ENCODE measurements at places on chromosomes 5 and 9.

DNA sequence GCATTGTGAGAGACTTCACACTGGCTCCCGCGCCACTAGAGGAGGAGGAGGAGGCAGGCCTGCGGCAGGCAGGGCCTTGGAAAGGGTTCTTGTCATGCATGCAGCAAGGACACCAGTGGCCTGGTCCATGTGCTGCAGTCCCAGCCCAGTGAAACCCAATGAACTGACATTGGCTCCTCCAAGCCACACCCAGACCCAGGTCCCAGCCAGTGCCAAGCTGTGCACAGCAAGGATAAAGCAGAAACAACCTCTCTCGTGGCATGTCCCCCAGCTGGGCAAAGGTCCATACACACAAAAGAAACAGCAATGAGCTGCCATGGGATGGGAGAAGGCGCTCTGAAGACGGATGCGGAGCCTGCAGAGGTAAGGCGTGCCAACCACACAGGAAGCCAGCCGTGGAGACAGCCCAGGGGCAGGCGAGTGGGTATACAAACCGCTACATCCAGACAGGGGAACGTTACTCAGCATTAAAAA, 89.2 kb downstream of the SEMA4D start:
- DNase-seq: no peak

DNA sequence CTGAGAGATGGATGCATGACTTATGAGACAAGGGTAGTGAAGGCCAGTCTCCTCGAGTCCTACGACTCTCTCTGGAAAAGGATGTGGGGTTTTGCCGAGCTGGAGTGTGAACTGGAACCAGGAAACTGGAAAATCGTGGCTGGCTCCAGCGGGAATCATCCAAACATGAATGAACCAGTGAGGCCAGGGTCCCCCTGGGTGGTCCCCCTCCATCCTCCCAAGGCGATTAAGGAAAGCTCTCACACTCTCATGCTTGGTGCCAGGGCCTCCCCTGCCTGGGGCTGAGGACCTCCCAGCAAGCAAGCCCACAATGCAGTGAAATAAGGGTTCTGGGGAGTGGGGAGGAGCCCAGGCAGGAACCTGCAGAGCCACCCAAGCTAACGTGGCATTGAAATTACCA, 9.6 kb upstream of the AMBP start:
- no peak for DNase-seq

DNA sequence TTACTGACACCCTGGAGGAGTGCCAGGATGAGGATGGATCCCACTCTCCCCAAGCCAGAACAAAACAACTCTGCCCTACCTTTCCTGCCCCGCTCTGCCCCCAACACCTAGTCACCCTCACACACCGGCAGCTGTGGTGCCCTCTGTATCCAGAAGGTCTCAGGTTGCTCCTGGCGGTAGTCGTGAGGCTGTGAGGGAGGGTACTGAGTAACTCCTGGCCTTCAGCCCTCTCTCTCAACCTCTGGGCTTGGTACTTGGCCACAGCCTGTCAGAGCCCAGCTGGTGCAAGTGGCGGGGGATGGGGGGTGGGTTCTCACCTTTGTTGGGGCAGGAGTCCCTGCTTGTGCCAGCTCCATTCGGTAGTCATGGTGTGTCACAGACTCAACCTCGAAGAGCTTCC, 1.9 kb downstream of the SPAG8 start:
- DNase-seq: no peak

DNA sequence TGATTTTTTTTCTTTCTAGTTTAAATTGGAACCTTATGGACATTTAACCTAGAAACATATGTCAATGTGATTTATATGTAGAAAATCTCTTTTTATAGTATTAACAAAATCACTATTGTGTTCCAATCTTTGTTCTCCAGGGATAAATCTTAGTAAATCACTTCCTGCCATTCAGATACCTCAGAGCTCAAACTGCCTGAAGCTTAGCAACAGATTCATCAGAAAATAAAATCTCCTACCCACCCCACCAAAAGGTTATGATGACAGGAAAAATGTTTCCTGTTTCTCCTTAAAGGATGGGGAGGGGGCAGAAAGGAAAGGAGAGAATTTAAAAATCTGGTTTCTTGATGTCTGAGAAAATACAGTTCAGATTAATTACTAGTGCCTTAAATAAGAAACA, 105.0 kb upstream of the TUT7 start:
- no peak for DNase-seq

DNA sequence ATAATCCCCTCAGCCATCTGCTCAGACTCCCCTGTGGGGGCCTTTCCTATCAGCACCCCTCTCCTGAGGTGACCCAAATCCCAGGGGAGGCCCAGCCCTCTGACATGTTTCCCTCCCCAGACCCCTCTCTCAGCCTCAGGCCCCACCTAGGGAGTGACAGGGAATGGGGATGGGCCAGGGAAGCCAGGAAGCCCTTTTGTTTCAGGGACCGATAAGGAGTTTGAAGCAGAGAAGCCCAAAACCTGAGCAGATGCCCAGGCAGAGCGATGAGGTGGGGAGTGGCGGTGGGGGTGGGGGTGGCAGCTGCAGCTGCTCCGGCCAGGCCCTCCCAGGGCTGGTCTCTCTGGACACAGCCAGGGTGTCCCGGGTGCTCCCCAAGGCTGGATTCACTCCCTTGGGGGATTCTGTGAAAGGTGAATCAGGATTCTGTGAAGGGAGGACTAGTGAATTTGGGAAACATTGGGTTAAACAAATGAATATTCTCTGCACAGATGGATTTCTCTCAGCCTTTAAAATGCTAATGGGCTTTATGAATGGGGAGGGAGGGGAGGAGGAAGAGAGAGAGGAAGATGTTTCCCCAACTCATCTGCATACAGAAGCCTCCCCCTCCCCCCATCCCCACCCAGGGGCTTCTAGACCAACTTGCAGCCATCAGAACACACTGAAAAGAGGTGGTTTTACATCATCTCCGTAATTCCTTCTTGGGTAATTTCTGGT, 17.4 kb downstream of the AKNA start:
- DNase-seq: no peak

GRCh38 chr5:89270901-89271300, 387.9 kb upstream of the MEF2C start:
- DNase-seq: no peak

- DNase-seq: no peak
Observed at GRCh38 chr5:143435210-143435657, 31.7 kb upstream of the NR3C1 start.

DNA sequence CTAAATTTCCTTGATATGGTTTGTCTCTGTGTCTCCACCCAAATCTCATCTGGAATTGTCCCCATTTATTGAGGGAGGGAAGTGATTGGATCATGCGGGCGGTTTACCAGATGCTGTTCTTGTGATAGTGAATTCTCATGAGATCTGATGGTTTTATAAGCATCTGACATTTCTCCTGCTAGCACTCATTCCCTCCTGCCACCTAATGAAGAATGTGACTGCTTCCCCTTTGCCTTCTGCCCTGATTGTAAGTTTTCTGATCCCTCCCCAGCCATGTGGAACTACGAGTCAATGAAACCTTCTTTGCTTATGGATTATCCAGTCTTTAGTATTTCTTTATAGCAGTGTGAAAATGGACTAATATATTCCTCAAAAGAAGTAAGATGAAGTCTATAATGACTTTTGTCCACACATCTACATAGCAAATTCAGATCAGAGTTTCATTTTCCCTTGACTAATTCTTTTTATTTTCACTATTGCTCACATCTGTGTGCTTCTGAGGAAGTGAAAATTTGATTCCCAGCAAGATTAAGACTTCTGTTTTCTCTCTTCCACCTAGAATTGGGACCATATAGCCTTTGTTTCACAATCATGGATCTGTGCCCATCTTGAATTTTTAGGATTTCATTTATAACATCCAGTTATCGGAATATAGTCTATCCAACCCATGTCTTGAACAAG, 393.5 kb downstream of the DMAC1 start:
- no peak for DNase-seq

DNA sequence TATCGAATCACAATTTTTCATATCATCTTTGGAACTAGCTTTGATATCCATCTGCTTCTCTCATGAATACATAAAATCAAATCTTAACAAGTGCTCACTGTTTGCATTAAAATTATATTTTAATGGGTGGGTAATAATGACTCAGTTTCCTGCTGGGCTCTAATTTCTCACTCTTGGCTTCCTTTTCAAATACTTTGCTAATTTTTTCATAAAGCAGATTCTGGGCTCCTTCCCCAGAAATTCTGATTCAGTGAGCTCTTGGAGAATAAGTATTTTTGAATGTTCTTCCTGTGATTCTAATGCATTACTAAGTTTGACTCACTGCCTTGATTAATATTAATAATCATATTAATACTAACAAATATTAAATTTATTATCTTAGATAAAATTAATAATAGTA, 48.9 kb downstream of the YIPF5 start:
- DNase-seq: no peak

DNA sequence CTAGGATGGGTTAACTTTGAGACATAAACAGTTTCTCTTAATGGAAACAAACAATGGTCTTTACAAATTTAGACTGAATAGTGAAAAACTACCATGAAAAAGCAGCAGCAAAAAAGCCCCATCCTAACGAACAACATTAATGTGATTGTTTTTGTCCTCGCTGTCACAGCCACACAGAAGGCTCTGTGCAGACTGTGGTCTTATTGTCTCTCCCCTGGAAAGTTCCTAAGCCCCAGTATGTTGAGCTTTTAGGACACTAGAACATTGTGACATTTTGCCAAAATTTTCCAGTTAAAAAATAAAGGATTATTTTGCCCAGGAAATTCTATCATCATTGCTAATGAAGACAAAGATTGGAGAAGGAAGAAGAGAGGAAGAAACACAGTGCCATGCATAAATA, 12.6 kb upstream of the SOWAHA start:
- DNase-seq: no peak

- no peak for DNase-seq
Observed at GRCh38 chr9:16767366-16767765, 103.1 kb downstream of the BNC2 start.

- DNase-seq: no peak
Observed at GRCh38 chr9:120474591-120475243, 105.2 kb downstream of the CDK5RAP2 start.

GRCh38 chr9:108479989-108480652, 375.7 kb downstream of the ACTL7B start:
- no peak for DNase-seq

- DNase-seq: no peak
Observed at GRCh38 chr9:121376214-121376830, 6.3 kb upstream of the STOM start.

GRCh38 chr9:124256517-124257069, 1.2 kb upstream of the NEK6 start:
- peak; percentile 84 for DNase-seq

DNA sequence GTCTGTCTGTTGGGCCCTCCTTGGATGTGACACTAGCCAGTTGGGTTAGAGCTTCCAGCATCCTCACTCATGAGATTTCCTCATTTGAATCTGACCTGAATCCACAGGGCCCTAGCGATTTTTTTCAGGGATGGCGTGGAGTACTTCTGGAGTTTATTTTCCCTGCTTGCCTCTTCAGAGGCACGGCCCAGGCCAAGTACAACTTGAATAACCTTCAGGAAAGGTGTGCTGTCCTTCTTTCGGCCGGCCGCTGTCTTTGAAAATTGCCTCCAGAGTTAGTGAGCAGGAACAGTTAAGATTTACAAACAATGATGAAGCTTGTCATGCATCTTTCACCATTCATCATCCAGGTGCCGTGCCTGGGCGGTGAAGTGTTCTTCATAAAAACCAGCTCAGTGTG, 49.5 kb upstream of the DMRT3 start:
- no peak for DNase-seq

- DNase-seq: no peak
Observed at GRCh38 chr9:38687389-38687842, 32.5 kb downstream of the FAM240B start.

GRCh38 chr5:137186759-137187461, 312.2 kb downstream of the SPOCK1 start:
- DNase-seq: no peak

- DNase-seq: no peak
Observed at GRCh38 chr5:122844910-122845228, 544 bp upstream of the SNX24 start.

GRCh38 chr9:81460693-81461092, 228.7 kb downstream of the TLE1 start:
- DNase-seq: no peak

- DNase-seq: no peak
Observed at GRCh38 chr5:178204935-178205748, 809 bp downstream of the HNRNPAB start.

GRCh38 chr5:32261198-32261597, 51.5 kb downstream of the MTMR12 start:
- no peak for DNase-seq

- DNase-seq: no peak
Observed at GRCh38 chr9:2082772-2083171, 67.6 kb downstream of the SMARCA2 start.

GRCh38 chr5:95934207-95934804, 27.3 kb downstream of the ELL2 start:
- no peak for DNase-seq

- no peak for DNase-seq
Observed at GRCh38 chr9:91933556-91934352, 16.3 kb downstream of the ROR2 start.

DNA sequence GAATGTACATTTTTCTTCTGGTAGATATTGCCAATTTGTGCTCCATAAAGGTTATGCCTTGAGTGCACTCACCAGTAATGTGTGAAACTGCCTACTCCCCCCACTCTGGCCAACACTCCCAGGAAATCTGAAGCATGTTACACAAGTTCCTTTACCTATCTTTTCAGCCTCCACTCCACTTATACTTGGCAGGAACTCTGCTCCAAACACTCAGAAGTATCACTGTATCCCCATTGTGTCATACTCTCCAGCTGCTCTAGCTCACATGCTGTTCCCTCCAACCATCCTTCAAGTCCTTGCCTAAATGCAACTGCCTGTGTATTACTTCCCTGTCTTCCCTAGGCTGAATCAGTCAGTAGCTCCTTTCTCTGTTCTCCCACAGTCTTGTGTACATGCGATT, 28.3 kb downstream of the POU4F3 start:
- no peak for DNase-seq

DNA sequence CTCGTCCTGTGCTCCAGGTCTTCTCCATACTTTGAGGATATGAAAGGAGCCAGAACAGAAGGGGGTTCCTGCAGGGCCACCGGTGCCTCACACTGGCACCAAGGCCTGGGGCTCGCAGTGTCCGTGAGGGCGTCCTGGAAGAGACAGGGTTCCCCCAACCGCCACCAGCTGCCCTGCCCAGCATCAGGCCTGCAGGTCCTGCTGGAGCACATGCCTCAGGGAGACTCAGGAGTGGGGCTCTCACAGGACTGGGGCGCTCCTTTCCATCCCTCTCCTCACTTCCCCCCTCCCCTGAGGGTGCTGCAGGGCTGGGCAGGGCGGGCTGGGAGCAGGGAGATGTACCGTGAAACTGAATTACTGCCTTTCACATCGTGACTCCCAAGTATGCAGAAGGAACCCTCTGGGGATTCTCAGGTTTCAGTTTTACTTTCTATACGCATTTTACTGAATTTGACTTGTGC, 31.7 kb downstream of the CEP72 start:
- DNase-seq: no peak

Data from non-pigmented ciliary epithelial cell (primary cell).